ENCODE measurements at places on chromosomes 11 and 22.

DNA sequence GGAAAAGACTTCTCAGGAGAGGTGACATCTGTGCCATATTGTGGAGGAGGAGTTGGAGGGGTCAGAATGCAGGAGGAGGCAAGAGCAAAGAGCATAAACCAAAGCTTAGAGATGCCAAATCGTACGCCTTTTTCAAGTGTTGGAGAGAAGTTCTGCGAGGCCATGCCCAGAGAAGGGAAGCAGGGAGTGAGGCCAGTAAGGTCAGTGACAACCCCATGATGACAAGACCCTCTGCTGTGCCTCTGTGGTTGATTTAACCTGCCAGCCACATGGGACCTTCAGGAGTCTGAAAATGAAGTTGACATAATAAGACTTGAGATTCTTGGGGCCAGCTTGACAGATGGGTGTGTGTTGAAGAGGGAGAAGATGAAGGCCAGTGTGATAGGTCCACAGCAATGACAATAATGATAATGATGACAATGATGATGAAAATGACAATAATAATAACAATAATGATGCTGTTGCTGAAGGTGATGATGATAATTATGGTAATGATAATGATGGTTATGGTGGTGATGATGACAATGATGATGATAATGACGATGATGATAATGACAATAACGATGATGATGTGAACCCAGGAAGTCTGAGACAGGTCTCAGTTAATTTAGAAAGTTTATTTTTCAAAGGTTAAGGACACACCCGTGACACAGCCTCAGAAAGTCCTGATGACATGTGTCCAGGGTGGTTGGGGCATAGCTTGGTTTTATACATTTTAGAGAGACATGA is 152.6 kb upstream of the B3GAT1 start:
- no peak for DNase-seq

GRCh38 chr22:27060190-27060589 is 402.8 kb downstream of the MIAT start:
- no peak for DNase-seq

DNA sequence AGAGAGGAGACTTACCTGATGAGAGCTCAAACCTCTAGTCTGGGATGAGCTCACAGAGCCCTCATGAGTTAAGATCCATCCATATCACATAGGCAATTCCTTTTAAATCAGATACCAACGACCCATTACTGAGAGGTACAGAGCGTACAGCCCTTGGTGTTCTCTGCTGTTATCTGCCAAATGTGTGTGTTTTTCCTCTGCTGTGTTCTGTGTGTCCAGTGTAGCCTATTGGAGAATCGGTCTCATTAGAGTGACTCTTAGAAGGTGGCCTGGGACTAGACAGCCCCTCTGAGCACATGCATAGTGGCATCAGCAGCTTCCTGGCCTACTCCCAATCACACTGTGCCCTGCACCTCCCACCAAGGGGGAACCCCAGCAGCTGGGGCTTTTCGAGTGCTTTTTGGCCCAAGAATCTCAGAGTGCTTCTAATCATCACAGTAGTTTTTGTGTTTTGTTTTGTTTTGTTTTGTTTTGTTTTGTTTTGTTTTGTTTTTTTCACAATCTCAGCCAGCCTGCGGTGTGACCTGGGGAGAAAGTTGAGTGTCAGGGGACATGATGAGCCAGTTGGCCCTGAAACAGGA is 25.4 kb downstream of the TP53AIP1 start:
- no peak for DNase-seq

DNA sequence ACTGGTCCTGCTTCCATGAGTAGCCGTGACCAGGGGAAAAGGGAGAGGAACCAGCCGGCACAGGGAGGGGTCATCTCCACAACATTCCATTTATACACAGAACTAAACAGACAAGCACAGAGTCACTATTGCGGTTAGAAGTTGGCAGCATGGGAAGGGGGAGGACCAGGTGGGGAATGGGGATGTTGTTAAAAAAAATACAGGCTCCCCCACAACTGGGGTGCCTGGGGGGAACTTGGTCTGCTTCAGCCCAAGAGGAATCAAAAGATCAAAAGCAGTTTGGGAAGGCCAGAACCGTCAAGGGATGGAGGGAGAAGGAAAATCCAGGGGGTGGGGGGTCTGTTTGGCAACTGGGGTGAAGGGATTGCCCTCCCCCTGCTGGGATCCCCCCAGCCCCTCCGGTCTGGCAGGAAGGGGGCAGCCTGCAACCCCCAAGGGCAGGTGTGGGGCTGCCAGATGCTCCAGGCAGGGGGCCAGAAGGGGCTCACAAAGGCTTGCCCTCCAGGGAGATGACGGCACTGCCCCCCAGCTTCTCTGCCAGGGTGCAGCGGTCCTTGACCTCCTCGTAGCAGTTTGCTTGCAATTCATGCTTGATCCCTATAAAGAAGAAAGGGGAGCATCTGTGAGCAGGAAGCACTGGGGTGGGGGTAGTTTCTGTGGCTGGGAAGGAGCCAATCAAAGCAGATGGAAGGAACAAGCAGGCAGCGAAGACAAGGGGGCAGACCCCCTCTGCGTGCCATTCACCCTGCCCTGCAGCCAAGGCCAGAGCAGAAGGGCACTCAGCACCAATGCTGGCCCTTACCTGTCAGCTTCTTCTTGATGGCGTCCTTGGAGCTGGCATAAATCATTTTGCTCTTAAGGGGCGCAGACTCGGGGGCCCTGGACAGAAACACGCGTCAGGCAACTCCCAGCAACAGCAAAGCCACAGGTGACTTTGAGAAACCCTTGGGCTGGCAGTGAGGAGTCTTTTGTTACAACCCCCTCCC is 2.8 kb downstream of the CFL1 start:
- DNase-seq = no peak

- DNase-seq = no peak
These were observed 129.9 kb downstream of the NAV2 start for GRCh38 chr11:19842505-19842904.

GRCh38 chr11:101567071-101567470 is 16.7 kb downstream of the TRPC6 start:
- DNase-seq = no peak
